ENCODE measurements at places on chromosomes 11 and 22.

DNA sequence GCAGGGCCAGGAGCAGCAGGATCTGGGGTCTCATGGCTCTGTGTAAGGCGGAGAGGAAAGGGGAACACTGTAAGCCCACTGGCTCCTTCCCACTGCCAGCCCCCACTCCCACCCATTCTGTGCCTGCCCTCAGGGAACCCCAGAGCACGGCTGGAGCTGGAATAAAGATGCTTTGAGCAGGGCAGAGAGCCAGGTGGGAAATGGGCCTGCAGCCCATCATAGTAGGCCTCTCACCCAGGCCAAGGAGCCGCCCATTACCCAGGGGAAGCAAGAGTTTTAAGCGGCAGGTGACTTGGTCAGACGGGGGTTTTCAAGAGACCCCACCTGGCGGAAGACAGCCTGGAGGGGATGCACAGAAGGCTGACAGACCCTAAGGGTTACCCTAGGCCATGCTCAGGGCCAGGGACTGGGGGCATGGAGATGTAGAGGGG, 4.6 kb downstream of the LRRC32 start:
- DNase-seq: no peak

GRCh38 chr22:20569059-20570058, 61.9 kb downstream of the MED15 start:
- peak; percentile 95 for DNase-seq

DNA sequence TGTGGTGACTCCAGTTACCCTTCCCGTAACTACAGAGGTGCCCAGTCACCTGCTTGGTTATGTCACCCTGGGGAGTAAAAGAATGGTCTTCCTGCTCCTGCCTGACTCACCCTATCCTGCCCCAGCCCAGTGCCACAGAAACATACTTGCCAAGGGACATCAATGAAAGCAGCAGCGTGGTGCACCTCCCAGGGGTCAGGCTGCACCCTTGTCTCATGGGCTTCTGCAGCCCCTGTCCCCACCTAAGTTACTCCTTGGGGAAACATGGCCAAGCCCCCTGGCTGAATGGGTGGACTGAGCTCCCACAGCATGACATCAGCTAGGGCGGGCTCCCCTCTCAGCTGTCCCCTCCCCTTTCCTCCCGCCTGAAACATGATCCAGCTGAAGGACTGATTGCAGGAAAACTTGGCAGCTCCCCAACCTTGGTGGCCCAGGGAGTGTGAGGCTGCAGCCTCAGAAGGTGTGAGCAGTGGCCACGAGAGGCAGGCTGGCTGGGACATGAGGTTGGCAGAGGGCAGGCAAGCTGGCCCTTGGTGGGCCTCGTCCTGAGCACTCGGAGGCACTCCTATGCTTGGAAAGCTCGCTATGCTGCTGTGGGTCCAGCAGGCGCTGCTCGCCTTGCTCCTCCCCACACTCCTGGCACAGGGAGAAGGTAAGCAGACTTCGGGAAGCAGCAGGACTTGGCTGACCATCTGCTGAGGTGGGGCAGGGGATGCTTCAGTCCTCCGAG, at the start of gene HTR3A:
Gene HTR3A, plus strand, starts transcription at position 368 of the 730 bp plus-strand sequence. Its CDS starts 218 bp downstream, at position 586.
- DNase-seq: peak; percentile 21

DNA sequence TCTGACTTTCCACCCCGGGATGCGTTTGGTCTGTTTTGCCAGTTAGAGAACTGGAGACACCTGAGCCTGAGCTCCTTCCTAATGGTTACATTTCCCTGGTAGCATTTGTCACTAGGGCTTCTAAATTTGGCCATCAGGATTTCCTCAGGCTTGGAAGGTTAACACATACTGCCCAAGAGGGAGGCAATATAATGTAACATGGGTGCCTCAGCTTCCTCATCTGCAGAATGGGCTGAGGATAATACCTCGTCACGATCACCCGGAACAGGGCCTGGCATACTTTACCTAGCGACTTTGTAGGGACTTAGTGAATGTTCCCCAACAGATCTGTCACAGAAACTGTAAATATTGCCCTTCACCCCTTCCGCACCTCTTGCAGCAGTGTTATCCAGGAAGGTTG, 11.3 kb downstream of the IL17RA start:
- no peak for DNase-seq

- DNase-seq: peak; percentile 57
These were observed 709 bp downstream of the FTH1 start for GRCh38 chr11:61966734-61967115.

- no peak for DNase-seq
These were observed 18.4 kb upstream of the CTSC start for GRCh38 chr11:88355887-88356286.

DNA sequence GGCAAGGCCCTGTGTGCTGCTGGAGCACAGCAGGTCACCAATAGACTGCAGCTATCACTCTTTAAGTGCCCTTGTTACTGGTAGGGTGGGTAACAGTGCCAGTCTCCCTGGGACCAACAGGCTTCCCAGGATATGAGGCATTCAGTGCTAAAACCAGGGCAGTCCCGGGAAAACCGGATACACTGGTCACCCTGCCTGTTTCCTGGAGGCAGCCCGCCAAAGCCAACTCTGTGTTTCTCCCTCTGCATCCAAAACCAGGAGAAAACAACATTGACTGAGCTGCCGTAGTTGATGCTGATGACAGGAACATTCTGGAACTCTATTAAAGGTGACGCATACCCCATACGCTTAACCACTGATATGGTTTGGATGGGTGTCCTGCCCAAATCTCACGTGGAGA, 149.1 kb downstream of the SHANK2 start:
- no peak for DNase-seq

DNA sequence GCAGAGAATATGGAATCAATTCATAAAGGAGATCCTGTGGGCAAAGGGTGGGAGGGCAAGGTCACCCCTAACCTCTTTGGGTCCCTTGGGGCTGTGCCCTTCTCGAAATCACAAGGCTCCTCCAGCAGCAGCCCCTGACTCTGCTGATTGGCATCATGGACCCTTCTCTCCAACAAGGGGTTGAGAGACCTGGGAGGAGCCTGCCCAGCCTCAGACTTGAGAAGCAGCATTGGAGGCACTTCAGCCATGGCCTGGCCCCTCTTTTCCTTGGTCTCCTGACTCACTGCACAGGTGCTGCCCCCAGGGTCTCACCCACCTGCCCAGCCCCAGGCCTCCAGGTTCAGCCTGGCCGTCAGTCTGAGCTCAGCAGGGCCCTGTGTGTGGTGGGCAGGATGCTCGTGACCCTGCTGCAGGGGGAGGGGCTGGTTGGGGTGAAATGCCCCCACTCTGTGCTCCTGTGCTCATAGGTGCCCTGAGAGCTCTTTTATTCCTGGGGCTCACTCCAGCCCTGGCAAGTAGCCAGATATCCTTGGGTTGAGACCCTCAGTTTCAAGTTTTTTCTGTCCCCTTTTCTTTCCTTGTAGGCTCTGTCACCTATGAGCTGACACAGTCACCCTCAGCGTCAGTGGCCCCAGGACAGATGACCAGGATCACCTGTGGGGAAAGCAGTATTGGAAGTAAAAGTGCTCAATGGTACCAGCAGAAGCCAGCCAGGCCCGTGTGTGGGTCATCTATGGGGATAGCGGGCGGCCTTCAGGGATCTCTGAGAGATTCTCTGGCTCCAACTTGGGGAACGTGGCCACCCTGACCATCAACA, 110.8 kb downstream of the GGTLC2 start:
- DNase-seq: no peak

GRCh38 chr22:44583061-44583760, 85.2 kb upstream of the RTL6 start:
- no peak for DNase-seq
